ELR (cell line): ENCODE measurements at places on chromosomes 1 and 21.

DNA sequence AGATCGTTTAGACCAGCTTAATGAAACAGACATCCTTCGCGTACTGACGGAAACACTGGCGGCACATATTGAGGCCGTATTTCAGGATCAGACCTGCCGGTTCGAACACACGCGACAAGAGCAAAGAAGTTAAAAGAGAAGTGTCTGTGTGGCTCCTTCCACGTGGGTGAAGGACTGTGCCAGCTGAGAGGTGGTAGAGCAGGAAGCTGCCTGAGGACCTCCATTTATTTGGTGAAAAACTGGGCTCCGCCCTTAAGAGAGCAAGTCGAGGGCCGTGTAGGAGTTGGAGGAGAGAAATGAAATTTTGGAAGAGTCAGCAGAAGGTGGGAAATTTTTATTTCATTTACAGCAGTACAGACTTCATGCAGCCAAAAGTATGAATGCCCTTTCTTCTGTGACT lies 38.8 kb upstream of the ADORA3 start:
- DNase-seq: peak; percentile 59

- DNase-seq: no peak
Observed at GRCh38 chr1:207828046-207828445, 76.2 kb downstream of the CD46 start.

DNA sequence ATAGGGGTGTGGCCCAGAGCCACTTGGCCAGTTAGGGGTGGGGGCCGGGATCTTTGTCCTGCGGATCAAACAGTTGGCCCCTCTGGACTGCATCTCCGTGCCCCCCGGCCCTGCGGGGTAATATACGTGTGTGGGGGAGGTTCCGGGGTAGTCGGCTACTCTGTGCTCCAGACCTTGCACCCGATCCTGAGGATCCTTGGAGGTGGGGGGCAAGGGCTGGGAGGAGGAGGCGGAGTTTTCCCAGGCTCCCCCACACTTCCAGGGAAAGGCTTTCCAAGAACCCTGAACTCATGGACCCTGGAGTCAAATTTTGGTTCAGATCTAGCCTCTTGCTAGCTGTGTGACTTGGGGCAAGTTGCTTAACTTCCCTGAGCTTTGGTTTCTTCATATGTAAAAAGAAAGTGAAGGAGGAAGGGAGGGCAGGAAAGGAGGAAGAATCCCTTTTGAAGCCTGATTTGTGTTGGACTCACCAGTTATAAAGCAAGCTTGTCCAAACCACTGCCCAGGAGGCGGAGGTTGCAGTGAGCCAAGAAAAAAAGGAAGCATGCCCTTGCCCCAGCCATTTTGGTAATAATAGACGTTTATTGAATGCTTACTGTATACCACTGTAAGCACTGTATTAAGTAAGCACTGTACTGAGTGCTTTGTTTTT lies 686 bp downstream of the MIIP start:
- DNase-seq: peak; percentile 21

GRCh38 chr1:221543529-221544120 lies 198.3 kb downstream of the DUSP10 start:
- peak; percentile 63 for DNase-seq

DNA sequence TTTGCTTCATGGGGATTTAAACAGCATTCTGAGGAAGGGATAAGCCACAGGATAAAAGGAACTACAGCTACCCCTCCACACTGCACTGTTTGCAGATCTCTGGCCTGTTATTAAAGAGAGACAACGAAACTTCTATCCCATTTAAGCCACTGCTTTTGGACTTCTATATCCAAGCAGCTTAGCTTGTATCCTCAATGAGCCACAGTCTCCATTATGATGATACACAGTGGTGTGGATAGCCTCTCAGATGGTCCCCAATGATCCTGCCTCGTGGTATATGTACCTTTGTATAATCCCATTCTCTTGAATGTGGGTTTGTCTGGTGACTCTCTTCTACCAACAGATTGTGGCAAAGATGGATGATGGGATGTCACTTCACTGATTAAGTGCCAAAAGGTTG lies 36.0 kb upstream of the MARK1 start:
- DNase-seq: no peak

GRCh38 chr1:8965121-8965820 lies 19.6 kb downstream of the CA6 start:
- DNase-seq: no peak

GRCh38 chr1:7614576-7615074 lies 156.5 kb upstream of the VAMP3 start:
- DNase-seq: no peak
